Left renal pelvis (tissue), 4 donors: ENCODE measurements at places on chromosomes 16 and 17. TPM values are rescaled to one million over a fixed set of nuclear protein-coding genes. Genes with fewer than 3 reads are reported as not detected.

Gene FAM117A
- polyA plus RNA-seq, result 18.9 TPM

Gene MBTD1
- polyA plus RNA-seq, result 52.6 TPM

Gene SPATA32
- polyA plus RNA-seq, result 0.23 TPM

Gene HS3ST3B1
- polyA plus RNA-seq, result 29.7 TPM

Gene CDH8
- 45.7 TPM for polyA plus RNA-seq

Gene FBXL16
- polyA plus RNA-seq, result 1.5 TPM

Gene COPZ2
- 78.4 TPM for polyA plus RNA-seq

DNA sequence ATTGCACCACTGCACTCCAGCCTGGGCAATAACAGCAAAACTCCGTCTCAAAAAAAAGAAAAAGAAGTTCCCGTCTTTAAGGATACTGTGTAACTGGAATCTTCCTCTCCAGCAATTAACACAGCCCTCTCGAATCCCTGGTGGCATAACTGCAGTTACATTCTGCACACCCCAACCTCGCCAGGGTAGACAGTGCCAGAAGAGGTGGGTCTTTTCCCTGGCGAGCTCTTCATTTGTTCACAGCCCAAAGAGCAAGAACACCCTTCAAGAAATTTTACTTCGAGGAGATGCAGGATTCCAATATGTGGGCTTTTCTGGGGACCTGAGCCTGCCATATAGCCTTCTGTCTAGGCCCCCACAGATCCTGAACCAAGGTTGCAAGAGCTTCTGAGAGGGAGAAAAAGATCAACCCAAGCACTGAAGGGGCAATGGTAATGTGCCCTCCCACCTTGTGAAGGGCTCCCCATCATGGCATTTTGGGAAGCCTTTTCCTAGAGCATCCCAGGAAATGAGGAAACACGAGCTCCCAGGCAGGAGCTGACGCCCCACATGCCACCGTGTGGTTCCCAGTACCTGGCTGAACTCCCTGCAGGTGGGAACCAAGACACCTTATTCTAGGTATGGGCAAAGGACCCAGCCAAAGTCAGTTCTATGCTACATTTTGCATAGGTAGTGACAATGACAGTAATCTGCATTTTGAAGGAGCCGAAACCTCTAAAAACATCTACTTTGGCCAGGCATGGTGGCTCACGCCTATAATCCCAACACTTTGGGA is 26.9 kb downstream of the TK2 start:
- no peak for DNase-seq

- peak; percentile 69 for DNase-seq
These were observed 823 bp downstream of the NBR1 start for GRCh38 chr17:43171586-43172487.

GRCh38 chr16:4093495-4094126 is 22.6 kb downstream of the ADCY9 start:
- no peak for DNase-seq

DNA sequence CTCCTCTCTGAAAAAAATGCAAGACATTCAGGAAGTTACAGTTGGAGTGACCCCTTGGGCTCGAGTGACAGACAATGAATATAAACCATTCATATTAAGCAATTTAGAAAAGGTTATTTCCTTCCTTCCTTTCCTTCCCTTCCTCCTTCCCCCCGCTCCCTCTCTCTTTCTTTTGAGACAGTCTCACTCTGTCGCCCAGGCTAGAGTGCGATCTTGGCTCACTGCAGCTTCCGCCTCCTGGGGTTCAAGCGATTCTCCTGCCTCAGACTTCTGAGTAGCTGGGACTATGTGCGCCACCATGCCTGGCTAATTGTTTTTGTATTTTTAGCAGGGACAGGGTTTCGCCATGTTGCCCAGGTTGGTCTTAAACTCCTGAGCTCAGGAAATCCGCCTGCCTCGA is 13.2 kb downstream of the PSMD12 start:
- DNase-seq, result no peak

GRCh38 chr17:82232322-82232820 is 3.5 kb downstream of the SLC16A3 start:
- no peak for DNase-seq

DNA sequence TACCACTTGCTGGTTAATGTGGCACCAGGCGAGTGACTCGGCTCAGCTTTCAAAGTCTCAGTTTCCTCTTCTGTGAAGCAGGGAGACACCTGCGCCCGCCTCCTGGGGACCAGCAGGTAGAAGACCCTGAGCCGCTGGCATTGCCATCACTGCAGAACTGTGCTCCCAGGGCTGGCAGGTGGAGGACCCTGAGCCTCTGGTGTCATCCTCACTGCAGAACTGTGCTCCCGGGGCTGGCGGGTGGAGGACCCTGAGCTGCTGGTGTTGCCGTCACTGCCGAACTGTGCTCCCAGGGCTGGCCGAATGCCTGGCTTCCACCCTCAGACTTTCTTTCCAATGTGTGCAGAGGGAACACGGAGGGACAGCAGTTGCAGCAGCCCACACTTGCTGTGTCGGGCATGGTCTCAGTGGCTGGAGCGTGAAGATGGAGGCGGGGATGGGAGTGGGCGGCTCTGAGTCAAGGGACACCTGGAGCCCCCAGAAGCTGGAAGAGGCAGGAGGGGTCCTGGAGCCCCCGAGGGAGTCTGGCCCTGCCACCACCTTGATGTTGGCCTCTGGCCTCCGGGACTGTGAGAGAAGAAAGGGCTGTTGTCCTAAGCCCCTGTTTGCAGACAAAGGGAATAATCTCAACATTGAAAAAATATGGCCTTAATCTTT is 75.8 kb upstream of the METTL9 start:
- DNase-seq, result no peak

DNA sequence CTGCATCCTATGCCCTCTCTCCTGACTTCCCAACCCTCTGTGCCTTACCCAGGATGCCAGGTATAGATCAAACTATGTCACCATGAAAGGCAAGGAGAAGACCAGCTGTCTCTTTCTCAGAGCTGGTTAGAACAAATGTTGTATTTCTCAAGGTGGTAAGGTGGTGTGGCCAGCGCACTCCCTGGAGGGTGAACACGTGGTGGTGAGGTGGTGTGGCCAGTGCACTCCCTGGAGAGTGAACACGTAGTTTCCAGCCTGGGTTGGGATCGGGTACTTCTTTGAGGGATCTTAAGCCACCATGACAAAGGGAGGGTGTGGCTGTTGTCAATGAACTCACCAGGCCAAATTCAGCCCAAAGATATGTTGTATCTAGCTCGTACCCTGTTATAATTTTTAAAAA is 26.8 kb downstream of the KATNIP start:
- DNase-seq, result no peak

- no peak for DNase-seq
These were observed 80.2 kb upstream of the CIBAR2 start for GRCh38 chr16:85192238-85193114.

- DNase-seq, result no peak
These were observed 724.9 kb upstream of the SOX9 start for GRCh38 chr17:71395901-71396300.

- DNase-seq, result no peak
These were observed 33.3 kb downstream of the CDRT15 start for GRCh38 chr17:14203388-14203787.

GRCh38 chr16:88440686-88441405 is 12.2 kb upstream of the ZFPM1 start:
- DNase-seq, result no peak

DNA sequence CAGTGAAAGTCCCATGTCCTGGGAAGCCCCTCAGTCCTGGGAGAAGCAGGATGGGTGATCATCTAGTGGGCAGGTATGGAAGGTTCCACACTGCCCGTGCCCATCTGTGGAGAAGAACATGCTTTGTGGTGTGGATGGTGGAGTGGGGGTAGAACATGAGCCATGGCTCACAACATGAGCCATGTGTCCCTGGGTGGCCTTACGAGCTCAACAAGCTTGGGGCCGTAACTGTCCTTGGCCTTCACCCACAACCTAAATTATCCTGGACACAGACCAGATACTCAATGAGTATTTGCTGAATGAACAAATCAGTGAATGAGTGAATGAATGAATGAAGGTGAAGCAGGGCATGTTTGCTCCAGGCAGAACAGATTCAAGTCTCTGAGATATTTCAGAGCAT is 13.5 kb downstream of the SOX8 start:
- DNase-seq, result no peak

DNA sequence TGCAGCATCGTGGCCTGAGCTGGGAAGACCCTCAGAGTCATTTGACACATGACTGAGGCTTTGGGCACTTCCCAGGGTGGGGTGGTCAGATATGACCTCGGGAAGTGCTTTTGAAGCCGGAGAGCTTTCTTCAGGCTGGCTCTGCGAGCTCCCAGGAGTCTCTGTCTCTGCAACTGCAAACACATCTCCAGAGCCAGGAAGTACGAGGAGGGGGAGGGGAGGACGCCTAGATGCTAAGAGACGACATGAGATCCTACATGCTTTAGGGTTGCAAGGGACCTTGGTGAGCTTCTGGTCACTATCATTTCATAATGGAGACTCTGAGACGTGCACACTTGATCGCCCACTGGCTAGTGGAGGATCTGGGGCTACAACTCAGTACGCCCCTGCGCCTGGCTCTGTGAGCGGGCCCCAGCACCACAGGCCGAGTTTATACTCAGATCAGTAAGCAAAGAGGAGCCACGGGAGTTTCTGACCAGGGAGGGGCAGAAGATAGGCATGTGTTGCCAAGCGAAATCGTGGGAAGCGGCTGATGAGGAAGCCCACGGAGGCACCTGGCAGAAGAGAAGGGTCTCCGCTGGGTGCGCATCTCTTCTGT is 527 bp upstream of the MGAT5B start:
- DNase-seq, result no peak
